CD4-positive, alpha-beta T cell treated with Interleukin-21 for 1 hour (primary cell): ENCODE measurements at places on chromosomes 11 and 22.

- no peak for DNase-seq
These were observed 48.7 kb downstream of the IGLL5 start for GRCh38 chr22:22936180-22936914.

DNA sequence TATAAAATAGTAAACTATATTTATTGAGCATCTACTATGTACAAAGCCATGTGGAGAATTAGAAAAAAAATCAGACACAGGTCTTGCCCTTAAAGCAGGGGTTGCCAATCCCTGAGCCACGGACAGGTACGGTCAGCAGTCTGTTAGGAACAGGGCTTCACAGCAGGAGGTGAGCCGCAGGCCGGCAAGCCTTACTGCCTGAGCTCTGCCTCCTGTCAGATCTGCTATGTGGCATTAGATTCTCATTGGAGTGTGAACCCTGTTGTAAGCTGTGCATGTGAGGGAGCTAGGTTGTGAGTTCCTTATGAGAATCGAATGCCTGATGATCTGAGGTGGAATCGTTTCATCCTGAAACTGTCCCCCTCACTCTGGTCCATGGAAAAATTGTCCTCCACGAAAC, 2.1 kb upstream of the RAG2 start:
- no peak for DNase-seq

GRCh38 chr11:44625759-44626523, 60.5 kb downstream of the CD82 start:
- DNase-seq = no peak

DNA sequence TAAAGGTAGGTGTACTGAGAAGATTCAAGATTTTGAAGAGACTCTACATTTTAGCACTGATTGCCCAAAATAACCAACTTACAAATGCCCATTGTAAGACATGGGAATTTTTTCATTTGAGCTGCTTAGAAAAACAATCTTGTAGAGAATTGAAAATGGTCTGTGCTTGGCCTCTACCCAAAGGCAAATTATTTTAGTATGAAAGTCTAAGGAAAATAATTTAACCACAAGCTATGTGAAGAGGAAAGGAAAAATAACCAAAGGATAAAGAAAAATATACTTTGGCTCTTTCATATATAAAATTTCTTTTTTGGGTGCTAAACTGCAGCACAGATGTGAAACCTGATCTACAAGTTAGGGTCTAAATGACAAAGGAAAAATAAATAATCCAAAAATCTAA, 54.9 kb downstream of the ME3 start:
- no peak for DNase-seq

DNA sequence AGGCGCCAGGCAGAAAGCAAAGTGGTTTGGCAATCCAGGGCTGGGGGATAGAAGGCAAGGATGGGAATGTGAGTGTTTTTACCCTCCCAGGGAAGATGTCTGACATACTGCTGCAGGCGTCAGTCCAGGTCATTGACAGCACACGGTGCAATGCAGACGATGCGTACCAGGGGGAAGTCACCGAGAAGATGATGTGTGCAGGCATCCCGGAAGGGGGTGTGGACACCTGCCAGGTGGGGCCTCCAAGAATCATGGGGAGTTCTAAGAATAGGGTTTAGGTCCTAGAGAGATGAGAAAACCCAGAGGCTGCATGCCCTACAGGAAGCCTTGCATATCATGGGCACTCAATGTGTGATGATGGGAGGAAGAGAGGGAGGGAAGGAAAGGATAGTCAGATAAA, 28.3 kb upstream of the SMIM35 start:
- peak; percentile 22 for DNase-seq

- DNase-seq = peak; percentile 8
These were observed 61.8 kb upstream of the CRYBB3 start for GRCh38 chr22:25137577-25138525.

DNA sequence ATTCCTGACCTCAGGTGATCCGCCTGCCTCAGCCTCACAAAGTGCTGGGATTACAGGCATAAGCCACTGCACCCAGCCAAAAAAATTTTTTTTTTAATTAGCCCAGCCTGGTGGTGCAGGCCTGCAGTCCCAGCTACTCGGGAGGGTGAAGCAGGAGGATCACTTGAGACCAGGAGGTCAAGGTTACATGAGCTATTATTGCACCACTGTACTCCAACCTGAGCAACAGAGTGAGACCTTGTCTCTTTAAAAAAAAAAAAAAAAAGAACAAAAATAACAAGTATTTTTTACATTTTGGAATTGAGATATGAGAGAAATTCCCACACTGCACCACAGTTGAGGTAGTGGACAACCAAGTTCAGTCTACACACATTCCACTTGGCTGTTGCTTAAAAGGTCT, 13.6 kb upstream of the L3MBTL2 start:
- no peak for DNase-seq

DNA sequence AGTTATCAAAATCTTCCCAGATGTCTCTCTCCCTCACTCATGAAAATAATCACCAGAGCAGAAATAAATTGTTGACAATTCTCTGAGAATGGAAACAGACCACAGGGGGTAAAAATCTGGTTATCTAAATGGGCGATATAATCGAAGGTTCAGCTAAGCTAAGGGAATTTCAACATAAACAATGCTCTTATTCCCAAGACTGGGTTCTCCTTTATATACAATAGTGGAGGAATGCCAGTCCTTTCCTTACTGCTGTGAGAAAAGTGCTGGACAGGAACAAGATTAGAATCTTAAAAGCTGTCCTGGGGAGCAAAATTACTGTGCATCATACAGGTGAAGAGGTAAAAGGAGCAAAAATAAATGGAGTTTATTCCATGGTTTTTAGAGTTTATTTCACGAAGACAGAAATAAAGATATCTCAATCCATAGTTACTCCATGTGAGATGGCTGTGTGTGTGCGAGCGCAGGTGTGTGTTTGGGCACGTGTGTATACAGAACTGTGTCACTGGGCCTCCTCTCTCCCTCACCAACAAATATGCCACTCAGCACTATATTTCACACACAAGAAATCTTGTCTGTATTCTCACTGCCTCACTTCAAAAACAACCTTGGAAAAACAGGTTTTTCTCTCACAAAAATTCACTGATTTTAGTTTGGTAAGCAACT, 385.6 kb downstream of the DCDC1 start:
- DNase-seq = no peak

DNA sequence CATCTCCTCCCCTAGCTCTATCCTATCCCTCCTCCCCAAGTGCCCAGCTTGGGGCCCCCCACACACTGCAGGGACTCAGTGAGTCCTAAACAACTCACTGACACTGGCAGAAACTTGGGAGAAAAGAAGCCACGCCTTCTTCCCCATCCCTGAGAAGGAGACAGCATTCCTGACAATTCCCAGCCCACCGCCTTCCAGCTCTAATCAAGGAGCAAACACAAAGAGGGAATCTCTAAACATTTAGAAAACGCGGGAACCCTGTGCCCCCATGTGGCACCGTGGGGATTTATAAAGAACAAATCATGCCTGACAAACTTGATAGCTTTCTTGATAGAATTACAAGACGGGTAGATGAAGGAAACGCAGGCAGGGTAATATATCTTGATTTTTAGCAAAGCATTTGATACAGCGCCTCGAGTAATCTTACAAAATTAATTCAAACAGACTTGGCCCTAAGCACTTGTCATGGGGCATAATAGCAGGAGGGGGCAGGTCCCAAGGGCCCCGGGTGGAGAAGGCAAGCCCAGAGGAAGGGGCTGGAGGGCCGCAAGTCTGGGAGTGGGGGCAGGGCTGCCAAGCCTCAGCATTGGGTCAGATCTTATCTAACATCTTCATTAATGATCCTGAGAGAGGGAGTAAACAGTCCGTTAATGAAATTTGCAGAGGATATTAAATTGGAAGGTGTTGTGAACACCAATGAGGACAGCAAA, 4.5 kb downstream of the CHST1 start:
- DNase-seq = no peak
